ENCODE measurements at places on chromosomes 7 and 10.

DNA sequence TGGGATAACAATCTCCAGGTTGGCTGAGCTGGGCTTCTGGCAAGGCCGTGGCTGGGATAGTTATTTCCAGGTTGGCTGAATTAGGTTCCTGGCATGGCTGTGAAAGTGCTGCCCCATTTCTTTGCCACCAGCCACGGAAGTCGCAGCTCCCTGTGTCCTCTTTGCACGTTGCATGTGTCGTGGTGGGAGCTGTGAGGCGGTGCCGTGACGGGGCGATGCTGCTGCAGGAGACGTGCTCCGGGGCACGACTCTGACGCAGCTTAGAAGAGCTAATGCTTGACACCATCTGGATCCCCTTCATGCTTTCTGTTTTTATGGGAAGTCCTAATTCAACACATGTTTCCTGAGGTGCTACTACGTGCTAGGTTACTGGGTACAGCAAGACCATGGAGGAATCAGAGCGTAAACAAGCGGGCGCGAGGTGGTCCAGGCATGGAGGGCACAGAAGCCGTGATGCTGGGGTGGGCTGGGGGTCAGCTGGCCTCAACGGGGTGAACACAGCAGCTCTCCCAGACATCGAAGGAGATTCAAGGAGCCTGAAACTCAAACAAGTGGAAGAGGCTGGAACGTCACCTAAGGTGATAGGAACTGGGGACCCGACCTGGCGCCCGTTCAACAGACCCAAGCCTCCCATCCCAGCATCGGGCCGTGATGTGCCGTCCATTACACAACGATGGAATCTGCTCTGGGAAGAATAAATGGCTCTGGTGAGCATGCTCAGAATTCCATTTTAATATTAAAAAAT, 407.1 kb downstream of the DNAJB6 start:
- no peak for DNase-seq

- DNase-seq = no peak
Measured at GRCh38 chr10:120927352-120927751, 76.2 kb downstream of the WDR11 start.

DNA sequence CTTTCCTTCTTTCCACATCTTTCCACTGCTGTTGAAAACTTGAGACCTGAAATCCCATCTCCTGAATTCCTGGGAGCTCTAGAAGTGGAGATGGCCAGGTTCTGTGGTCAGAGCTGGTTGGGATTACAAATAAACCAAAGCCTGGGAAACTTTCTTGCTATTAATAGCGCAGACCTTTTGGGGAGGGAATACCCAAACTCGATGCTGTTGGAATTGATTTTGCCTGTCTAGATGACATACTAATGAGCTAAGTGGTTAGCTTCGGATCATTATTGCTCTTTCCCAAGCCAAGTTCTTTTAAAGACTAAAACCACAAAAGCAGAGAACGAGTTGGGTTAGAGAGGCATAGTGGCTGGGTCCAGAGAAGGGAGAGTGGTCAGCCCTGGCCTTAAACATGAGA, 76.6 kb downstream of the TCF7L2 start:
- no peak for DNase-seq

DNA sequence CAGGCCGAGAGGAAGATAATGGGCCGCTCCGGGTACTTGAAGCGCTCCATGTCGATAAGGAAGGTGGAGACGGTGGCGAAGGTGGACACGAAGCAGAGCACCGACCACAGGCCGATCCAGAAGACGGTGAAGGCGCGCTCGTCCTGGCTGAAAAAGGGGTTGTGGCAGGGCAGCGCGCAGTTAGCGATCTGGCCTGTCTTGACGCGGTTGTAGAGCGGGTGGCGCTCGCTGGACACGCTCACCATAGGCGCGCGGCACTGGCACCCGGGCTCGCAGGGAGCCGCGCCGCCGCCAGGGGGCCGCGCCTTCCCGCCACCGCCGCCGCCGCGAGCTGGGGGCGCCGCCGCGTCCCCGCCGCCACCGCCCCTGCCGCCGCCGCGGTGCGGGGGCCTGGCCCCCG, 1.6 kb downstream of the FZD8 start:
- peak; percentile 94 for DNase-seq

GRCh38 chr7:45421806-45422205, 152.4 kb upstream of the ADCY1 start:
- no peak for DNase-seq

DNA sequence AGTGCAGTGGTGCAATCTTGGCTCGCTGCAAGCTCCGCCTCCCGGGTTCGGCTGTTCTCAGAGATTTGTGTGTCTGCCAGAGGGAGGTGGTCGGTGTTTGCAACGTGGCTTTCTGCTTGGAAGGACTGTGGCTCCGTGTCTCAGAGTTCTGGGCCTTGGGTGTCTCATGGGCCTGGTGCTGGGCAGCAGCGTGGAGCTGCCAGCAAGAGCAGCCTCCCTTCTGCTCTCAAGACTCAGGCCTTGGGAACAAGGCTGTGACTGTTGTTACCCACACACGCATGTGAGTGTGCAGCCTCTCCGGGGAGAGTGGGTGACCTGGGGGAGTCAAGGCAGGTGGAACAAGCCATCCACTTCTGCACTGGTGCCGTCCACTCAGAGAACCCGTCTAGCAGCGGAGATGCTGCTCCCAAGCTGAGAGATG, 52.0 kb downstream of the VIPR2 start:
- DNase-seq = no peak

DNA sequence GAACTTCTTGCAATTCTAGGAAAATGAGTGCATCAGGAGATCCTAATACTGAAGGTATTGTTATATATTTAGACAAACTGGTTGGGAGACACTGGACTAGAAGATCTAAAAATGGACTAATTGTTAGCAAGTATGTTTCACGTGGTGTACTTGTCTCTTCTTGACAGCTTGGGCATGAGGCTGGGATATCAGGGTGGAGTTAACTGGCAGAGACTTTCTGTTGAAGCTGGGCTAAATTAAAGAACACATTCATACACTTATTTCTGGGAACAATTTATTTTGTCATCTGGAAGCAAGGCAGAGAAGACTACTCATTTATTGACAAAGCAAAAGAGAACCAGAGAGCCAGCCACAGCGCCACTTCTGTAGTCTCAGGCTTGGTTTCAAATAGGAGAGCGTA, 25.9 kb downstream of the TYW1 start:
- DNase-seq = no peak

- no peak for DNase-seq
Measured at GRCh38 chr7:108157606-108158335, 27.6 kb upstream of the LAMB4 start.

GRCh38 chr10:35705051-35705450, 63.0 kb upstream of the FZD8 start:
- no peak for DNase-seq

DNA sequence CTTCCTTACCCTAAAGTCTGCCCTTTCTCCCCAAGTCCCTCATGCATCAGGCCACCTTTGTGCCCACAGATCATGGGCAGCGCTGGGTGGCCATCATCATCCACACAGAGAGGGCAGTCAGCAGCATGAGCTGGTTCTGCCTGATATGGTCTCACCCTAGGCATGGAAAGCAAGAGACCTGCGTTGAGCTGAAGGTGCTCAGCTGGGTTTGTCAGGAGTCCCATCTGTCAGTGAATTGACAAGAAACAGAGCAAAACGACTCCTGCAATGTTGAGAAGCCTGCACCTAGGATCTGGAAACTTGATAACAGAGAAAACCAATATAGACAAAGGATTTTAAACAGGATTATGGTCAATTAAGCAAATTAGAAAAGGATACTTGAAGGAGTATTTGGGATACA, 242.7 kb upstream of the PRSS1 start:
- DNase-seq = no peak

DNA sequence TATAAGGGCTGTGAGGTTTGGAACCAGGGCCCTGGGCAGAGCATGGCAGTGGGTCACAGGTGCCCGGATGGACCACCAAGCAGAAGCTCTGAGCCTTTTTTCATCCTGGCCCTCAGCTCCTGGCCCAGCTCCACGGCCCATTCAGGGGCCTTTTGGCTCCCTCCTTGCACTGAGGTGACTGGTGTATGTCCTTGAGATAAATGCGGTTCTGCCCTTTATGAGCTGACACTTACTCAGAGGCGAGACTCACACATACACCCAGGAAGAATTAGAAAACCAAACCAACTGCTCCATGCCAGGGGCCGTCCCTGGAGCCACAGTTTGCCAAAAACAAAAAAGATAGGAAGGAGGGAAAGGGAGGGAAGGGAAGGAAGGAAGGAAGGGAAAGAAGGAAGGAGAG, 49.7 kb downstream of the CUZD1 start:
- no peak for DNase-seq

- no peak for DNase-seq
Measured at GRCh38 chr10:52048051-52048450, 266.0 kb upstream of the DKK1 start.

DNA sequence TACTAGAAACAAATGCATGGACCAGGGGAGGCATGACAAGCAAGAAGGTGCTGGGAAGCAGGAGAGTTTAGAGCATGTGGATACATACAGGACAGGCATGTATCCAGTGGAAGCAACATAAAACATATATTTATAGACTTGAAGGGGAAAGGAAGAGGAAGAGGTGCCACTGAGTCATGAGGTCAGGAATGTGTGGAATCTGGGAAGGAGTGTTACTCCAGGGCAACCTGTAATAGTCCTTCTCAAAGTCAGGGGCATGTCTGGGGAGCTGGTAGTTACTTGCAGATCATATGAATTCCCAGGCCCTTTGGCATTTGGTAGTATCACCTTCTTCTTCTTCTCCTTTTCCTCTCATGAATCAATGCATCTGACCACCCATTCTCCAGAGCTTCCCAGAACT, 246.6 kb downstream of the XPNPEP1 start:
- peak; percentile 56 for DNase-seq

Data from PC-3 (cell line).